ENCODE measurements at places on chromosomes 11 and 22. TPM values are rescaled to one million over a fixed set of nuclear protein-coding genes. Genes with fewer than 3 reads are reported as not detected.

Gene CRYBB1
- polyA plus RNA-seq: 1.3 TPM

- no peak for DNase-seq
These were observed 15.1 kb downstream of the SEC14L4 start for GRCh38 chr22:30490399-30490798.

Gene OR51B4
- polyA plus RNA-seq: not detected

- no peak for DNase-seq
These were observed 3929.2 kb upstream of the OR11H1 start for GRCh38 chr22:11598492-11599440.

- peak; percentile 86 for DNase-seq
These were observed 33.4 kb downstream of the APOL1 start for GRCh38 chr22:36286096-36286957.

GRCh38 chr11:31808721-31809540, 2.2 kb downstream of the PAX6 start:
- DNase-seq: no peak

DNA sequence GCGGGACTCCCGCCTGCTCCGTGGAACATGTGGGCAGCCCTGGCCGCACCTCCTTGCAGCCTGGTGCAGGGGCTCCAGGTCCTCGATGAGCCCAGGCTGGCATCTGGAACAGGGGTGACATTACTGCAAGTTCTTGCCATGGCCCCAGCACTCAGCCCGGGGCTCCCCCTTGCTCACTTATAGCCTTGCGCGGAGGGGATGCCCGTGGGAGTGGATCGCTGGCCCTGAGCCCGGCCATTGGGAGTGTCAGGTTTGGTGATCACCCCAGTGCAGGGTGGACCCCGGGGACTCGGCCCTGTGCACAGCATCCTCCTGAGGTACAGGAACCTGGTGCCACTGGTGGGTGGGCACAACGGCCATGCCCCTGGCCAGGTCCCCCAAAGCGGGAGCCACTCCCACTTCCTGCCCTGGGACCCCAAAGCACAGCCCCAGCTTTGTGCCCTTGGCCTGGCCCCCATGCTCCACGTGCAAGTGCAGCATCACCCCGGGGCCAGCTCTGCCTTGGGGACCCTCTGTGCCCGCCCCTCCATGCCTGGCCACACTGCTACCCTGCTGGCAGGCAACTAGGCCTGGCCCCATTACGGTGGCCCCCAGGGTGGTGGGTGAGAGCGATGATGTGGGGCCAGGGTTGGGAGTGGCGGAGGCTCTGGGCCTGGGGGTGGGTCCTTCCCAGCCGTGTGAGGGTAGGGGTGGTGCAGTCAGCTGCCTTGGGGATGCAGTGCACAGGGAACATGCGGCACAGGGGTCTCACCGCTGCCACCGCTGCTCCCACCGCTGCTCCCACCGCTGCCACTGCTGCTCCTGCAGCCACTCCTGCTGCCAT, 439.8 kb downstream of the TBC1D22A start:
- no peak for DNase-seq

Gene ACRV1
- polyA plus RNA-seq: 0.34 TPM

GRCh38 chr11:120928627-120929026, 95.3 kb upstream of the TBCEL start:
- no peak for DNase-seq

Gene LSP1
- 44.1 TPM for polyA plus RNA-seq

- DNase-seq: no peak
These were observed 831.2 kb upstream of the CCDC90B start for GRCh38 chr11:84117394-84117793.

Gene FAT3
- 5.4 TPM for polyA plus RNA-seq

Gene ADM2
- polyA plus RNA-seq: 0.23 TPM

- DNase-seq: peak; percentile 19
These were observed 18.4 kb downstream of the MS4A6E start for GRCh38 chr11:60345489-60345888.

DNA sequence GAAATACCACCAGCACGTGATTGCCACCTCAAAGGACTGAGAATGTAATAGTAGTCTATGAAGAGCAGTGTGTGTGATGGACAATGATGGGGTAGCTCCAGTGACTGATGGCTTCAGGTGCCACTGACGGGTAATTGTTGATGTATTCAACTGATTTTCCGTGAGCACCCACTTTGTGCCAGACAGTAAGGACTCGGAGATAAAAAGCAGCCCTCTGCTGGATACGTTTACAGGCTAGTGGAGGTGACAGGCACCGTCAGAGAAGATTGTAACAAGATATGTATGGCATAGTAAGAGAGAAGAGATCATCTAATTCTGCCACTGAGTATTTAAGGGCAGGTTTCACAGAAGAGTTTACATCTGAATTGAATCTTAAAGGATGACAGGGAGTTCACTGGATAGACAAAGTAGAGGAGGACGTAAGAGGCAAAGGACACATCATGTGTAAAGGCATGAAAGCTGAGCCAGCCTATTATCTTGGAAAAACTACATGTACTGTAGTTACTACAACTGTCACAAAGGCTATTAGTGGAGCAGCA, 1.1 kb upstream of the ENTHD1 start:
- no peak for DNase-seq

Gene GVQW3
- polyA plus RNA-seq: 6.0 TPM

Gene HBG2
- 2,843 TPM for polyA plus RNA-seq

Gene RFPL3
- polyA plus RNA-seq: not detected

GRCh38 chr11:17294033-17294432, 17.5 kb downstream of the NUCB2 start:
- no peak for DNase-seq

- peak; percentile 63 for DNase-seq
These were observed 14.2 kb downstream of the OR52A5 start for GRCh38 chr11:5123802-5124521.

GRCh38 chr11:72522186-72522585, 87.9 kb upstream of the CLPB start:
- no peak for DNase-seq

DNA sequence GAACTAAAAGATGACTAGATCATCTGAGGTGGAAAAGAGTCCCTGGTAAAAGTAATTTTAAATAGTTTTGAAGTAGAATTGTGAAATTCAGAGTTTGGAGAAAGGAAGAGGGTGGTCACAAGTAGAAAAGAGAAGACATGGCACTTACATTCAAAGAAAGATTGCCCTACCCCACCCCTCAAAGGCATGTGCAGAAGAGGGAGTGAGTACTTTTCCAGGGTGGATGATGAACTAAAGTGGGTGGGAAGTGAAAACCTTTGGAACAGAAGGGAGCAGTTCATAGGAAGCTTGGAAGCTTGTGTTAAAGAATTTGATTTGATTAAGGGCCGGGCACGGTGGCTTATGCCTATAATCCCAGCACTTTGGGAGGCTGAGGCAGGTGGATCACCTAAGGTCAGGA, 23.6 kb downstream of the SREBF2 start:
- no peak for DNase-seq

- no peak for DNase-seq
These were observed 4.9 kb downstream of the CHRM4 start for GRCh38 chr11:46386674-46387073.

GRCh38 chr11:12008790-12009616, 577 bp upstream of the DKK3 start:
- DNase-seq: peak; percentile 72

DNA sequence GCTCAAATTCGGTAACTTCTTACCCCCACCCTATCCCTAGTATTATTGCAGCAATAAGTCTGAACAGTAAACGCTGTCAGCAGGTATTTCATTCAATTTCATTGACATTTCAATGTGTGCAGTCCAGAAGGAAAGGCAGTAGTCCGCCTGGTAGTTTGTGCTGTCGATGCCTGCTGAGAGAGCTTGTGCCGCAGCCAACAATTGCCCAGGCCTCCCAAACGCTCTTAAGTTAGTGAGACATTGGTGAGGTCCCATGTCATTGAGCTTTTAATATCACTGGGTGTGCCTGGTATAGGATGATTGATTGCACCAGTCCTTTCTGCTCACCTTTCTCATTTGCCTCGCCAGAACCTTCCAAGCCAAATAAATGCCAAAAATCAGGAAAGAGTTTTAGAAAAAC, 28.1 kb downstream of the ALKBH3 start:
- DNase-seq: peak; percentile 27

Gene UBQLNL
- polyA plus RNA-seq: 0.12 TPM

Gene TUB
- 15.4 TPM for polyA plus RNA-seq

DNA sequence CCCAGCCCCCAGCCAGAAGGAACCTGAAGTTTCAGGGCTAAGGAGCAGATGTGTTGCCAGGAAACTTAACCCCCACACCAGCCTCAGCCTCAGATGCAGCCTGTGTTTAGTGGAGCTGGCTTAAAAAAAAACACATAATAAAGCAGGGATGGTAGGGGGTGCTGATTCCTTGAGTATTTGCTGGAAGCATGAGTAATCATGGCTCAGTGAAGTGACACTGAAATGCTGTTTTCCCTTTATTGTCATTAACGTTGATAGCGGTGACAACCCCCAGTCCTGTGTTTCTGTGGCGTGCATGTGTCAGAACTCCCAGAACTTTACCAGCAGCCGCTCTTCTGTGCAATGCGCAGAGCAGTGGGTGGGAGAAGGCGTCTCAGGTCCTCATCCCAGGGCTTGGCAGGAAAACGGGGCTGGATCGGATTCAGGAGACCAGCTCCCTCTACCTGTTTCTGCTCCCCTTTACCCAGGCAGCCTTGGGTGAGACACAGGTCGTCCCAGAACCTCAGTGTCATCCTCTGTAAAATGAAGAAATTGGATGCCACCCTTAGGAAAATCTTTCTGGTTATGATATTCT, 1282.1 kb downstream of the TBC1D22A start:
- DNase-seq: no peak

DNA sequence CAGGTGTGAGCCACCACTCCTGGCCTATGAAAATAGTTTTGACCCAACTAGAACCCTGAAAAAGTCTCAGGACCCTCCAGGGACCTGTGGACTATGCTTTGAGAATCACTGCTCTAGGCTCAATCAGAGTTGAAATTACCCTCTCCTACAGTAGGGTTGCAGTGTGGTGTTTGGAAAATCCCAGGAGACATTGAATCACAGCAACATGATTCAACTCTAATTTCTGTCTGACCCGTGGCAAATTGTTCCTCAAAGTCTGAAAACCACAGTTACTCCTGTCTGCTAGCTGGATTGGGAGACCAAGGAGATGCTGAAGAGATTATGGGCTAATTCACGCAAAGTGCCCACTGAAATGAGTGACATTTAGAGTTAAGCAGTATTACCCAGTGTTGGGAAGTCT, 5.4 kb upstream of the MTMR3 start:
- DNase-seq: no peak

- DNase-seq: no peak
These were observed 36.5 kb downstream of the MS4A2 start for GRCh38 chr11:60124802-60125432.

DNA sequence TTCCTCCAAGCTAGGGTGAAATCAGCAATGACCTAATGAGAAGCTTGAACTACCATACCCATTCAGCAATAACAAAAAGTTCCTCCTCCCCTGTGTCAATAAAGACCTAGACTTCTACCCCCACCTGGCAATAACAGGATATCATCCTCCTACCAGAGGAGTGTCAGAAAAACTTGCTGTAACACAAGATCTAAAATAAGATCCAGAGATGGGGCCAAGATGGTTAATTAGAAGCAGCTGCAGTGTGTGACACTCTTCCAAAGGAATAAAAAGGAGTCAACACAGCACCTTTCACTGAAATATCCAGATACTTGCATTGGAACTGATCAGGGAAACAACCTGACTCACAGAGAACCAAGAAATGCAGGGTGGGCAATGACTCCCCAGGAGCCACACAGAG, 84.4 kb upstream of the ARHGAP42 start:
- DNase-seq: peak; percentile 61

GRCh38 chr22:23128269-23129108, 13.3 kb downstream of the RSPH14 start:
- peak; percentile 88 for DNase-seq

- DNase-seq: peak; percentile 55
These were observed 21.6 kb downstream of the MGAT3 start for GRCh38 chr22:39478441-39478850.

GRCh38 chr11:9130297-9130696, 38.9 kb upstream of the SCUBE2 start:
- DNase-seq: no peak

Gene SLC22A8
- not detected for polyA plus RNA-seq
